Inflammatory macrophage treated with lipopolysaccharide for 1 hour (primary cell): ENCODE measurements at places on chromosomes 1 and 21.

DNA sequence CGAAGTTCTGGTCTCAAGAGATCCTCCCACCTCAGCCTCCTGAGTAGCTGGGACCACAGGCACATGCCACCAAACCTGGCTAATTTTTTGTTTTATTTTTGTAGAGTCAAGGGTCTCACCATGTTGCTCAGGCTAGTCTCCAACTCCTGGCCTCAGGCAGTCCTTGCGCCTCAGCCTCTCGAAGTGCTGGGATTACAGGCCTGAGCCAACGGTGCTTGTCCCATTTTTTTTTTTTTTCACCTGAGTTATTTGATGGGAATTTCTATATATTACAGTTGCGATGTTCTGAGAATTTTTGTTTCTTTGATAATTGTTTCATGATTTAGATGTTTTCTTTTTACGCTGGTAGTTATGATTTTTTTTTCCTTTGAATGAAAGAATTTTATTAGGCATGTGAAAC, 2.5 kb downstream of the RABGAP1L start:
- DNase-seq: no peak

- DNase-seq: no peak
These were observed 160.8 kb downstream of the DISP1 start for GRCh38 chr1:222975472-222976122.

- DNase-seq: peak; percentile 80
These were observed 37.0 kb upstream of the RXRG start for GRCh38 chr1:165481820-165482532.

DNA sequence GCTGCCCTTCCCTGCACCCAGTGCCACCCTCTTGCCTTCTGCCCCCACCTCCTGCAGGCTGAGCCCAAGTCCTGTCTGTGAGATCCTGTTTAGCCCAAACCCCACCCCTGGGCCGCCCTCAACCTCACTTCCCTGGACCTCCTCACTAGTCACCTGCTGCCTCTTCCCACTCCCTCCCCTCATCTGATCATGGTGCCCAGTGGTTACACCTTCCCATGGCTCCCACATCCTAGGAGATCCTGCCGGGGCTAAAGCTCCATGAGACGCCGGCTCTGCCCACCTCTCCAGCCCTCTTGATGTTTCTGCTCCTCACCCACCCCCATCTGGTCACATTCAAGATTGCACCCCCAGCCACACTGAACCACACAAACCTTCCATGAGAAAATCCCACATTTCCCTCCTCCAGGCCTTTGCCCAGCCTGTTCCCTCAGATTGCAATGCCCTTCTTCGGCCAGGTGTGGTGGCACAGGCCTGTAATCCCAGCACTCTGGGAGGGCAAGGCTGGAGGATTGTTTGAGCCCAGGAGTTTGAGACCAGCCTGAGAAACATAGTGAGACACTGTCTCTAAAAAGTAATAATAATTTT, 17.0 kb downstream of the TTC39A start:
- DNase-seq: no peak

DNA sequence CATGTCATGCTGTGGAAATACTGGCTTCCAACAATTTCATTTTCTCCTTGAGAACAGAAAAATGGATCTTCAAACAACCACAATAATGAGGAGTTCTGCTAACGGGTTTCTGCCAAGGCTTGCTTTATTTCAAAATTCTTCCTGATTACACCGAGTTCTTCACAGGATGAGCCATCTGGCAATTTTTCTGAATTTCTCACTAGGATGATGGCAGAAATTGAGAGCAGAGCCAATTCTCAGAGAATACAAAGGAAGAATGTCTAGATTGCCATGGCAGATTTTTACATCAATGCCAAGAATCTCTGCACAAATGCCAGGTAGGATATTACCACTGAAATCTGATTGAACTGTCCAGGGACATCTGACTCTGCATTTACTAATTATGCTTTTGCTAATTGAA, 619.0 kb upstream of the CHRM3 start:
- DNase-seq: no peak

DNA sequence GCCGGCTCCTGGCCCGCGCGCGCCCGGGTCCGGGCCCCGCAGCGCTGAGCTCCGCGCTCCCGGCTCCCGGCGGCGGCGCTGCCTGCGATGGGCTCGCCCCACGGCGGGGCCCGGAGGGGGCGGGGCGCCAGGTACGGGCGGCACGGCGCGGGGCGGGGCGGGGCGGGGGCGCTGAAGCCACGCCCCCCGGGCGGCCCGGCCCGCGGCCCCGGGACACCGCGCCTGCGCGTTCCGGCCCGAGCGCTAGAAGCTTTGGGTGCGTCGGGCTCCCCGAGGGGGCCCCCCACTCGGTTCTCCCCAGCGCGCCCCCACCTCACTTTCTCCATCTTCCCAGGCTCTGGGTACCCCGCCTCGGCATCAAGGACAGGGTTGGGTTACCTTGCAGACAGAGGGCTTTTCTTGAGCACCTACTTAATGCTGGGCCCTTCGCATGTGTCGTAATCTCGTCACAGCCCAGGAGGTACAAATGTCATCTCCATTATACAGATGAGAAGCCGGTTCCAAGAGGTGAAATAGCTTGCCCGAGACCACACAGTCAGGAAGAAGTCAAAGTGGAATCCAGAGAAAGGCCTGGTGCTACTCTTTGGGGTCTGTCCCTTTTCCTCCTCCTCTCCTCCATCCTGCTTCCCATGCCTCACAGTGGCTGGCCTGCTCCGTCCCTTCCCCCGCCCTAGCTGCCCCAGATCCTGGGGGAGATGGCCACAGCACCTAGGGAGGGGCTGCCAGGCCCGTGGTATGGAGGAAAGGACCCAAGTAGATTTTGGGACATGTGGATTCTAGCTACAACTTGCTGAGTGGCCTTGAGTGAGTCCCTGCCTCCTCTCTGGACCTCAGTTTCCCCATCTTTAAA, 46.5 kb downstream of the RAP1GAP start:
- DNase-seq: no peak

DNA sequence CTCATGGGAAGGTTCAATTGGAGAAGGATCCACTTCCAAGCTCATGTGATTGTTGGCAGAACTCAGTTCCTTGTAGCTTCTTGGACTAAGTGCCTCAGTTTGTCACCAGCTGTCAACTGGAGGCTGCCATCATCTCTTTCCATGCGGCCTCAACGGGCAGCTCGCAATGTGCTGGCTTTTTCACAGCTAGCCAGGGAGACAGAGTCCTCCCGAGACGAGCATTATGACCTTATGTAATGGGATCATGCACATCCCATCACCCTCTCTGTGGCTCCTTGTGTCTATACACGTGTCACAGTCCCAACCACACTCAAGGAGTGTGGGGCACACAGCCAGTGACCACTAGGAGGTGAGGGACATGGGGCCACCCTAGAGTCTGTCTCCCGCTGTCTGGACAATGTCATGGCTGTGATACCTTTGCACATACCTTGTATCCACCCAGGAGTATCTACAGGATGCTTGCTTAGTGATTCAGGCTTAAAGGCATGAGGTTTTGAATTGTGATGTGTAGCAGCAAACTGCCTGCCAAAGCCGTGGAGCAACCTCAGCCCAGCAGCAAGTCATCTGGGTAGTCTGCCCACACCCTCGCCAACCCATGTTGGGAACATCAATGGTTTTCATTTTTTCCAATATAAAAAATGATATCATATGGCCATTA, 3.9 kb upstream of the KRTAP10-6 start:
- no peak for DNase-seq

DNA sequence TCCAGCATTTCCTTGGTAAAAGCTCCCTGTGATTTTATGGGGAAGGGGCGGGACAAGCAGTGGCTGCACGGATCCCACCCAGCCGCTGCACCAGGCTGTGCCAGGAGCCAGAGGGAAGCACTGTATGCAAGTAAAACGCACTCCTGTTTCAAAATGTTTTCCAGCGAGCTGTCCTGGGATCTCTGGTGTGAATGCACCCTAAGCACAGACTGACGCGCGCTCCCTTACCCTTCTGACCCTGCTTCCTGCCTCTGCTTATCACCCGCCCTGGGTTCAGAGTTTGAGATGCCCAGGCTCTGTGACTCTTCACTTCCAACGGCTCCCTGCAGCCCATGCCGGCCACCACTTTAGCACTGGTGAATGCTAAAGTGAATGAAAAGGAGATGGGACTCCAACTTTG, 131.2 kb downstream of the RHOU start:
- DNase-seq: no peak

DNA sequence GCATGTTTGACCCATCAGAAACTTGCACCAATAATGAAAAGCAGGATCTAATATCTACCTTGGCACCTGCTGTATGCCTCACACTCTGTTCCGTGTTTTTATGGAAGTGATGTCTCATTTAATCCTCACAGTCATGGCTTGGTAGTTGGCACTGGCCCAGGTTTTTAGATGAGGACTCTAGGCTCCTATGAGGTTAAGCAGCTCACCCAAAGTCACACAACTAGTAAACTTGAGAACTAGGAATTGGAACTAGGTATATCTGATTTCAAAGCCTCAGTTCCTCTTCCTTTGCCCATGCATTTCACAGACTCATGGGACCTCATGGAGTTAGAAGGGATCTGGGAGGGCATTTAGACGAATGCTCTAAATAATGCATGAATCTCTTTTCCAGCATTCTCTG, 21.3 kb upstream of the TARBP1 start:
- DNase-seq: peak; percentile 51

- no peak for DNase-seq
These were observed 3.3 kb downstream of the GPR153 start for GRCh38 chr1:6257541-6258069.

DNA sequence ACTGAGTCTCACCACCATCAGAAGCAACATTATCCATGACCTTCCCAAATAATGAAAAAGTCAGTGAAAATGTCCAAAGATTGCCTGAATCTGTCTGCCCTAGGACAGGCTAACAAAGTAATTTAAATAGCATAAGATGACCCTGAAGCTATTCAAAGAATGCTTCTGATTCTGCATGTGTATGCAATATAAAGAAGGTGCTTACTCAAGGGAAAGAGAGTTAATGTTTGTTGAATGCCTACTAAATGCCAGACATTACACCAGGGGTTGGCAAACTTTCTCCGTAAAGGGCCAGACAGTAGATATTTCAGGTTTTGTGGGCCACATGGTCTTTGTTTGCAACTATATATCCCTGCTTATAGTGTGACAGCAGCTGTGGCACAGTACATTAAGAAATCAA, 221.9 kb upstream of the DMRTA2 start:
- no peak for DNase-seq

DNA sequence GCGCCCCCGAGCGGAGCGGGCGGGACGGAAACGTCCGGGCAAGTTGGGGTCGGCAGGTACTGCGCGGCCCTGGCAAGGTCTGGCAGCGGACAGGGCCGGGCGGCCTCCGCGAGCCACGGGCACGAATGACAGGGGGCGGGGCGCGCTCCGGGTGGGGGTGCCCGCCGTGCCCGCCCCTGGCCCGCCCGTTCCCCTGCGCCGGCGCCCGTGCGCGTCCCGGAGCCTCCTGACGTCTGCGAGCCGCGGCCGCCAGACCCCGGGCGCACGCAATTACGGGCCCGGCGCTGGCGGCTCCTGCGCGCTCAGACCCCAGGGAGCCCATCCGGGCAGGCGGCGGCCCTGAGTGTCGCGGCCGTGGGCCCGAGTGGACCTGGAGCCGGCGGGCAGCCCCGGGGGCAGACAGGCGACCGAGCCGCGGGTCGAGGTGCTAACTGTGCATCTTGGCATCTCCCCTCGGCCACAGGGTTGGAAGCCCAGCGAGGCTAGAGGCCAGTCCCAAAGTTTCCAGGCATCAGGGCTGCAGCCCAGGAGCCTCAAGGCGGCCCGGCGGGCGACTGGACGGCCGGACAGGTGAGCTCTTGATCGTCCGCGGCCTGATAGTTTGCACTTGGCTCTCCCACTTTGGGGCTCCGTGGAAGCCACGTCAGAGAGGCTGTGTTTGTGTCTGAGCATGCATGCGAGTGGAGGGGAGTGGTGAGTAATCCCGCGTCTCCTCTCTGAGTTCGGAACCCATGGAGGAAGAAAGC, 918 bp downstream of the MIB2 start:
- peak; percentile 23 for DNase-seq

GRCh38 chr1:20593756-20594155, 4.9 kb downstream of the CDA start:
- DNase-seq: no peak

GRCh38 chr1:218837051-218837450, 336.6 kb upstream of the LYPLAL1 start:
- DNase-seq: no peak

DNA sequence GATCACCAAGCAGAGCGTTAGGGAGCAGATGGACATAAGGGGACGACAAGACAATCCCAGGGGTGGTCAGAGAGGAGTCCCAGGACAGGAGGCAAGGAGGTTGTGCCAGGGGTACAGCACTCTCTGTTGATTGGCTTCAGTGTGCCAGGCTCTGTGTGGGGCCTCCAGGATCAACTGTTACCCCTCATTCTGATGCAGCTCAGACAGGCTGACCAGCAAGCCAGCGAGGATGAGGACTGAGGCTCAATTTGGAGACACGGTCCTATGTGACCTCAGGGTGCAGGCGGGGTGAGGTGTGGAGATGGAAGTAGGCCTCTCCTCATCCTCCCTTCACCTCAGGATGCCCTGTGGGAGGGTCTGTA, 4.0 kb downstream of the HYI start:
- no peak for DNase-seq

DNA sequence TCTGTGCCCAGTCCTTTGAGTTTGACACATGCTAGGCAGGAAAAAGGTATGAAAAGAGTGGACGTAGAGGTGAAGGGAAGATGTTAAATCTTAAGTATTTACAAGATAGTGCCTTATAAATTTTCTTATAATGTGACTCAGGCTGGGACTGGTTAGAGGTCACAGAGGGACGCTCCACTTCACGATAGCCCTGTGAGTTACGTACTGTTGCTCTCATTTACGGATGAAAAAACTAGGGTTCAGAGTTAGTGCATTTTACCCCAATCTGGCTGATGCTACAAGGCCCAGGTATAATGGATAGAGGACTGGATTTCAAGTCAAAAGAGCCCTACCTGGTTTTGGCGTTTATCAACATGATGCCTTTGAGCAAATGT, 1.4 kb upstream of the TUT4 start:
- DNase-seq: no peak

DNA sequence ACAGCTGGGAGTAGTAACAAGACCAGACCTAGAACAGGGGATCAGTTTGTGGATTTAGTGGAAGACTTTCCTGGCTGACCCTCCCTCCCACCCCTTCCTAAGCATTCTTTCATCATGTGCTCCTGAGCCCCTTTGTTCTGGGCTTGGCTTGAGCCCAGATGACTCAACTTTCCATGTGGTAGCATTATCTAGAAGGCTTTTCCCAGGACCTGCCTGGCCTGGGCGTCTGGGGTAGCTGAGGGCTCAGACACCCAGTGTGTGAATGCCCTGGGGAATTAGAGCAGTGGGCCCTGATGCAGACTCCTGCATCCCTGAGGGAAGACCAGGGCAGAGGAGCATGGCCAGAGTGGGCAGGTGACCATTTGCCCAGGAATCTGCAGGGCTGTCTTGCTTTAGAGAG, 44.1 kb upstream of the TSPAN2 start:
- no peak for DNase-seq
